ENCODE measurements at places on chromosomes 3 and 15. TPM values are rescaled to one million over a fixed set of nuclear protein-coding genes. Genes with fewer than 3 reads are reported as not detected.

Gene MRPL3
- total RNA-seq: 52.3 TPM

GRCh38 chr3:107521469-107522059, 1.2 kb upstream of the BBX start:
- DNase-seq: no peak

DNA sequence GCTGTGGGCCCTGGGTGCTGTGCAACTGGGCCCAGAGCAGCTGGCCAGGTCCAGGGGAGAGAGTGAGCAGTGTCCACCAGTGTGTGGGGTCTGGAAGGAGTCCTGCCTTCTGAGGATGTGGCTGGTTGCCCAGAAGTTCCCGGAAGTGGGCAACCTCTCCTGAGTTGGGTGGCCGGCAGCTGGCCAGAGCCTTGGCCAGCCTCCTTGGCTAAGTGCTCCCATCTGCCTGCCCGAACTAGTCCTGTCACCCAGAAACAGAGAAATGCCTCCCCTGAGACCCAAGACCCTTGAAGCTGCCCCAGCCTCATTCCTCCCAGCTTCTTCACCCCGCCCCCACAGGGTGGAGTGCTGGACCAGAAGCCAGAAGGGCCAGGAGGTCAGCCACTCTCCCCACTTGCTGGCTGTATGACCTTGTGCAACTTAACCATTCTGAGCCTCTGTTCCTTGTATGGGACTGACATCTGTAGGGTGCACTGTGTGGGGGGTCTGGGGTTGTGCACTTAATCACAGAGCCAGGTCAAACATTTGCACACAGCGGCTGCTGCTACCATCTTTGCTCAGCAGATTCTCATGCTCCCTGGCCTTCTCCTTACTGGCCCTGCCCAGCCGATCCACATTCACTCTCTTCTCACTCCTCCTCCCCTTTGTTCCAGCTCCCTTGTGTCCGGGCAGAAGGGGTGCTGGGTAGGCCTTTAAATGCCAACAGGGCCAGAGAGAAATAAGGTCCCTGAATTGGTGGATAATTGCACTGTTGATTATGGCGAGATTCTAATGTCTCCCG, 7.5 kb upstream of the ALAS1 start:
- DNase-seq: no peak

DNA sequence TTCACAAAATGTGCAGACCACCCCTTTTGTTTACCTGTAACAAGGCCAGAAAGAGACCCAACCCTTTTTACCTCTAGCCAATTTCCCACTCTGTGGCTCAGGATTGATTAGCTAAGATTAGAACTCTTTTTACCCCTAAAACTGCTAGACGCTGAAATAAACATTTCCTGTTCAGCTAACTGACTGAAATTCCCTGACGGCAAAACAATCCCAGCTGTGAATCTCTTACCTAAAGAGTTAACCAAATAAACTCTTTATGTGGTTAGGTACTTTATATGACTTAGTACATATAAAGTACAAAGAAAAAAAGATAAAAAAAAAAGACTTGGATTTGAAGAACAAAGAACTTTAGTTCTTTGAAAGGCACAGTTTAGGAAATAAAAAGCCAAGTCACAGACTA, 988.7 kb downstream of the FHIT start:
- DNase-seq: no peak

GRCh38 chr3:144840866-144841265, 869.2 kb downstream of the DIPK2A start:
- peak; percentile 24 for DNase-seq

DNA sequence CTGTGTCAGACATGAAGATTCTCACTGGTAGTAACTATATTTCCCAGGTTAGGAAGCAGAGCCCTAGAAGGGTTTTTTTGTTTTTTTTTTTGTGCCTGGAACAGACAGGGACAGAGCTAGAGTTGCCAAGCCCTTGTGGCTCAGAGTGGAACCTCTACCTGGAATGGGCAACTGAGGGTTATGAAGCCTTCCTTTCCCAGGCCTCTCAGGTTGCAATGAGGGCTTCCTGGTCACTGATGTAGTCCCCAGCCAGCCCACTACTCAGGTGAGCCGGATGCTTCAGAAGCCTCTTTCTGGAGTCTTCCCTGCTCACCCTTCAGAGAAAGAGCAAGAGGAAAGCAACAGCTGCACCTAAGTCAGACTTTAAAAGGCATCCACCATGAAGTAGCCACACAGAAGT, 48.8 kb upstream of the MANF start:
- DNase-seq: no peak

Gene TMC3
- not detected for total RNA-seq

Gene NEK10
- total RNA-seq: 1.9 TPM

Gene STRA6
- total RNA-seq: under 0.01 TPM

DNA sequence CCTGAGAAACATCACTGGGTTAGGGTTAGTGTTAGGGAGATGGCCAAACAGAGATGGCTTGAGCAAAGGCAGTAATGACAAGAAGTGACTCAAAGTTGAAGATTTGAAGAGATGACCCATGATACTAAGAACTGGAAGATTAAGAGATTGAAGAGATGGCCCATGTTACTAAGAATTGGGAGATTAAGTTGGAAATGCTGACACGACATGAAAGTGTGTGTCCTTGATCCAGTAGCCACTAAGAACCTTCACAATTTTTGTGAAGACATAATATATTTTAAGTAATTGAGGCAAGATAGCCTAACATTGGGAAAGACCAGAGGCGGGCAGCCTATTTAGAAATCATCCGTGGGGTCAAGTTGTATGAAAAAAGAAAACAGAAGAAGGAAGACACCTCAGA, 239.4 kb downstream of the ADAMTSL3 start:
- DNase-seq: no peak

DNA sequence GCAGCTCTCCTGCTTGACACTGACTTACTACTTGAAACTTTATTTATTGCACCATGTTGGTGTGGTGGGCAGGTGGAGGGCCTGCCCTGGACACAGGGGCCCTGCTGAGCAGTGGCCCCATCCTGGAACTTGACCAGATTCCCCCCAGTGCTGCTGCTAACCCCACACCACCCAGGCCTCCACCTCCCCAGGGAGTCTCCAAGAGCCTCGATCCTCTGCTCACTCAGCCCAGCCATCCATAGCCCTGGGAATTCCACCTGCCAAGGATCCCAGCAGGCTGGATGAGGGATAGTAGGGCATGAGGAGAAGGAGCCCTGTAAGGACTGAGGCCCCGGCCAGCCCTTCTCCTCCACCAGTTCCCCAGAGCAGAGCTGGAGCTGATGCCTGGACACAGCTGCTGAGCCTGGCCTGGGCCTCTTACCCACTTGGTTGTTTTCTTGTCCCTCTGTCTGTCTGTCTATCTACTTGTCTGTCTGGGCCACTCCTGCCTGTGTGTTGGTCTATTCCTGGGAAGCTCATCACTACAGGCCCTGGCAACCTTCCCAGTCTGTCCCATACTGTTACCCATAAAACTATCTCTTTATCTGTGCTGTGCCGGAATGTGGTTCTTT, 2.8 kb downstream of the CHAC1 start:
- no peak for DNase-seq

GRCh38 chr15:75731248-75732151, 18.9 kb upstream of the CSPG4 start:
- peak; percentile 29 for DNase-seq

DNA sequence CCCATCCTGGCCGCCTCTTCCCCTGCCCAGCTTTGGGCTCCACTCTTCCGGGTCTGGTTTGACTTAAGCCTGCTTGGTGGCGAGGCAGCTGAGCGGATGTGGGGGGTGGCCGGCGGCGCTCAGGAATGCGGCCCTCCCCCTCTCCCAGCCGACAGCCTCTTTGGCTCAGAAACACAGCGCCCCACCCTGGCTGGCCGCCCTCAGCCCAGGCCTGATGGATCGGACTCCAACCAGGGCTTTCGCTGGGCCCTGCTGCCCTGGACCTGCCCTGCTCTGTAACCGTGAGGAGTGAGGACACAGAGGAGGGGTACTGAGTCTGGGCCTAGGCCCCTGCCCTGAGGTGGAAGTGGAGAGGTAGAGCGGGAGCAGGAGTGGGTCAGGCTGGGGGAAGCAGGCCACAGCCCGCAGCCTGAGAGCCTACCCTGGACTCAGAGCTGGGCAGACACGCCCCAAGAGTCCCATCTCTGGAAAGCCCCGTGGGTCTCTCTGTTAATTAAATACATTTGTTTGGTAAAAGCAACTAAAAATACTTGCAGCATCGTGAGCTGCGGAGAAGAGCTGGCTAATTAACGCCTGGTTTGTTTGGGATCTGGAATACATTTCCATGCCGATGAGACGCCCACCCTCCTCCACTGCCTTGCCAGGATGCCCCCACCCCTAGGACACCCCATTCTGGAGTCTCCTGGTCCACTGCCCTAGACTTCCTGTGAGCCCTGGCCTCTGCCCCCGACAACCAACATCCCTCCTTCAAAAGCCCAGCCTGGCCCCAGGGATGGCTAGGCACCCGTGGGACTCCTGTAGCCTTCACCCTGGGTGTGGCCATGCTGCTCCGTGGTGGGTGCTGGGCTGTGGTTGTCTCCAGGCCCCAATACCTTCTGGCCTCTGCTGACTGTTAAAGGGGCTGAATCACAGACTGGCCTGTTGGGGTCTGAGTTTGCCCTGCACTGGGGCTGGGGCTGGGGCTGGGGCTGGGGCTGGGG, 19.6 kb downstream of the PLXNA1 start:
- peak; percentile 65 for DNase-seq

Gene P4HTM
- total RNA-seq: 4.7 TPM

DNA sequence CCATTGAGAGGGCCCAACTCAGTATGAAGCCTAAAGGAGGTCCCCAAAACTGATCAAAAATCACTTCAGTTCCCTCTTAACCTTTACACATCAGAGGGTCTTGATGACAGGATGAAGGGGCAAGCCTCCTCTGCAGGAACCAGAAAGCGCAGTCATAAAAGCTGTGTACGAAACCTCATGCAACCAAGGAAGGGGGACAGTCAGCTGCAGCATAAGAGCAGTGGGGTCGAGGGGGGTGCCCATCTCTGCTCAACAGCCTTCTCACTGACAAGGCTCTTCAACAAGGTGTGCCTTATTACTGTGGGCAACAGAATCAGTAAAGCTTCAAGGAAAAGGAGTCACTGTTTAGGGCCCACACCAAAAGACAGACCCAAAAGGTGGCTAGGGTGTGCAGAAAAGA, 3.9 kb downstream of the POC1A start:
- DNase-seq: no peak

Gene UBP1
- total RNA-seq: 39.2 TPM

Gene MAN2A2
- 24.4 TPM for total RNA-seq

DNA sequence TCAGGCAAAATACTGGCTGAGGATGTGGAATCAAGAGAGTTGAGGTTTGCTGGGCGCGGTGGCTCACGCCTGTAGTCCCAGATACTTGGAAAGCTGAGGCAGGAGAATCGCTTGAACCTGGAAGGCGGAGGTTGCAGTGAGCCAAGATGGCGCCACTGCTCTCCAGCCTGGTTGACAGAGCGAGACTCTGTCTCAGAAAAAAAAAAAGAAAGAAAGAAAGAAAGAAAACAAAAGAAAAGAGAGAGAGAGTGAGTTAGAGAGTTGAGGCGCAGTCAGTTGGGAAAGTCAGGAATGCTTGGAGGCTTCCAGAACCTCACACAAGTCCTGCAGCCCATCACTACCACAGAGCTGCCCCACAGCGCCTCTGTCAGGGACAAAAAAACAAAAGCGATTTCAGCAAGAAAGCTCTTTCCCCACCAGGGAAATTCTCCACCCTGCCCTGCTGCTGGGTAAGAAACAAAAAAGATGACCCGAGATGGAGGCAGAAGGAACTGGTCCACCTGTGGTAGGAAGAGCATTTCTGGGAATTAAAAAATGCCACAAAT, 13.8 kb downstream of the HDC start:
- DNase-seq: no peak

DNA sequence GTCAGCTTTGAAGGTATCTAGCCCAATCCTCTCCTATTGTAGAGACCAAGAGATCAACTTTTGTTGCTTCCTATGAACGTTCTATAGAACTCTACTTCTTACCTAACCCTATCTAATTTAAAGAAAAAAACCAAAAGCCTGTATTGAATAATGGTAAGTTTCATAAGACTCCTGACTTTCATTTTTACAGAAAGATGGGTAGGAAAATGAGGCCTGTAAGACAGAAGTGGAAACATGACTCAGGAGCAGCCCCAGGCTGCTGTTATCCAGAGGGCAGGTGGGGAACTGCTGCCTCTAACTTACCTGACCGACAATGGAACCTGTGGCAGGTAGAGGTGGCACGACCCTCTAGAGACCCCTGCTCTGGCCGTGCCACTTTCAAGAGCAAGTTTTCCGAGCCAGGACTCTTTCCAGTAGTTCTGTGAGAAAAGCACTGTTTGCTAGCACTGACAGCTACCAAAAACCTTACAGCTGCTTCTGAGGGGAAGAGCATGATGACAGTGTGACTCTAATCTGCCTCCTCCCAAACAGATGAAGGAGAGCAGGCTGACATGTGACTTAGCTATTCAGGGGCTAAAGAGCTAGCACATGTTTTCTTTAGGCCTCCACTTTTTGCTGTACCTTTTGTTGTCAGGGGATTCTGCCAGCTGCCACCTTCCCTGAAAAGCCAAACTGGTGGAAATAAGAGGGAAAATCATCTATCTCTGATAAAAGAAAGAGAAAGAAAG, 17.5 kb downstream of the POPDC2 start:
- DNase-seq: no peak

GRCh38 chr3:124246376-124246775, 254.5 kb upstream of the ROPN1 start:
- DNase-seq: no peak

Gene MUSTN1
- 0.25 TPM for total RNA-seq

DNA sequence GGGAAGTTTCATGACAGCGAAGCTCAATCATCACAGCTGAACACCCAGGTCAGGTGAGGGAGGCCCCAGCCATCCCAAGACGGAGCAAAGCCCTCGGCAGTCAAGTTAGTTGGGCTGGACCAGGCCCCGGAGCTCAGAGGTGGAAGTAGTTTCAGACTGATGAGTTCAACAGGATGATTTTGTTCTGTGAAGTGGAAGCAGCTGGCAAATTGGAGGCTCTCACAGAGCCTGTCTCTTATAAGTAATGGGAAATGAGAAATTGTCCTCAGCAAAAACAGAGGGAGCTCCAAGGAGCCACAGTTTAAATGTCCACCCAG, 245.1 kb downstream of the XXYLT1 start:
- DNase-seq: no peak

GRCh38 chr3:46266598-46266997, 24.3 kb downstream of the CCR3 start:
- peak; percentile 0 for DNase-seq

Gene KLF15
- 1.7 TPM for total RNA-seq

Gene CCR9
- total RNA-seq: not detected

Gene CDHR4
- total RNA-seq: not detected

- no peak for DNase-seq
Measured at GRCh38 chr3:22900296-22900695, 302.8 kb upstream of the UBE2E2 start.

Gene CGGBP1
- 45.9 TPM for total RNA-seq

- DNase-seq: no peak
Measured at GRCh38 chr3:98185180-98185579, 18.7 kb downstream of the OR5H15 start.

- DNase-seq: no peak
Measured at GRCh38 chr3:51538115-51538458, 432 bp upstream of the RAD54L2 start.

GRCh38 chr15:71195242-71195641, 80.0 kb downstream of the THSD4 start:
- peak; percentile 37 for DNase-seq

Gene DISP2
- total RNA-seq: 0.13 TPM

DNA sequence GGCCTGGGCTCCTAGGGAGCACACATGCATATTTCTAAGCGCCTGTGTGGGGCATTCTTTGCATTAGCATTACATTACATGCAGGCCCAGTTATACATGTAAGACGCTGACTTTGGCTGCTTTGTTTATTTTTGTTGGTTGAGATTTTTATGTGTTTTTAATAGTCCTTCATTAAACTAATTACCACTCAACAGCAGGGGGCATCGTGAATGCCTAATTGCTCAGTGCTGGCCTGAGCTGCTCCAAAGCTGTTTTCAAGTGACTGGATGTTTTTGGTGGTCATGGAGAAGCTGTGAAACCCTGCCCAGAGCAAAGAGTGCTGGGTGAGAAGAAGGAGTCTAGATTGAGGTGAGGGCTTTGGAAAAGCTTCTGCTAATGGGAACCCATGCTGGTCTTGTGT, 41.5 kb downstream of the GPD1L start:
- no peak for DNase-seq
